Thoracic aorta (tissue), 2 donors: ENCODE measurements at places on chromosomes 11 and 22.

DNA sequence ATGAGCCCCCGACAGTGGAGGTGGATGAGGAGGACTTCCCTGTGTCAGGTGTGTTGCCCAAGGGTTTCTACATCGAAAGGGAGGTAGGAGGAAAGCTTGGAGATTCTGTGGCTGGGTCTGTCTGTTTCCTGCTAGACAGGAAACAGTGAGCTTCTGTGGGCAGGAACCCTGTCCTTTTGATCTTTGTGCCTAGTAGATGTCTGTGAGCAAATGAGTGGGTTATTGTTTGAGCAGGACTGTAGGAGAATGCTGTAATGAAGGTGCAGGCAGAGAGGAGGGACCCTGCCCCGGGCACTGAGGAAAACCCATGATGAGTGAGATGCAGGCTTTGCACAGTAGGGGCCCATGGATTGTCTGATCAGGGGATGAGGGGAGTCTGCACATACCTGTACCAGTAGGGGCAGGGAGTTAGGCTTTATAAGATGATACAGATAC lies 14.0 kb downstream of the USP35 start:
- H3K36me3 ChIP-seq: peaks cover 37% of the 10 kb centered on the region
- H3K27ac ChIP-seq: no peak overlapping the region
- DNase-seq: no peak
- no peak overlapping the region for H3K4me3 ChIP-seq

- no peaks in the 10 kb centered on the region for H3K27me3 ChIP-seq
- no peak for DNase-seq
- H3K36me3 ChIP-seq: peaks cover 67% of the 10 kb centered on the region
- H3K4me1 ChIP-seq: peaks cover 82% of the 10 kb centered on the region
These were observed 11.5 kb downstream of the TNKS1BP1 start for GRCh38 chr11:57313071-57313787.

GRCh38 chr11:122737951-122738693 lies 82.6 kb downstream of the UBASH3B start:
- DNase-seq: no peak
- no peak overlapping the region for H3K27ac ChIP-seq
- no peaks in the 10 kb centered on the region for H3K36me3 ChIP-seq
- no peaks in the 10 kb centered on the region for H3K27me3 ChIP-seq

DNA sequence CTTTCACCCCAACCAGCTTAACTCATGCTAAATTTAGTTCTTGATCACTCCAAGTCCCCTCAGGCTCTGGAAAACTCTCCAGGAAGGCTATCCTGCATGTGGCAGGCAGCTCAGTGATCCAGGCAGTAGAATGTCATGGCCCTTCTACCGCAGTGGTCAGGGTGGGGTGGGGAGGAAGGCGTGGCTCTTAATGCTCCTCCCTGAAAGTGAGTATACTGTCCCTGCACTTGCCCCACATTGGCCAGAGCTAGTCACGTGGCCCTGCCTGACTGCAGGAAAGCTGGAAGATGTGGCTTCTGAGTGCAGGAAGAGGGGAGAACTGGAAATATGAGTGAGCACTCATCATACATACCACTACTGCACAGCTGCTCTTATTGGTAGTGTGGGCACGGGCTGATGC lies 102.1 kb downstream of the GRAMD1B start:
- H3K4me3 ChIP-seq: no peak overlapping the region
- no peaks in the 10 kb centered on the region for H3K36me3 ChIP-seq

DNA sequence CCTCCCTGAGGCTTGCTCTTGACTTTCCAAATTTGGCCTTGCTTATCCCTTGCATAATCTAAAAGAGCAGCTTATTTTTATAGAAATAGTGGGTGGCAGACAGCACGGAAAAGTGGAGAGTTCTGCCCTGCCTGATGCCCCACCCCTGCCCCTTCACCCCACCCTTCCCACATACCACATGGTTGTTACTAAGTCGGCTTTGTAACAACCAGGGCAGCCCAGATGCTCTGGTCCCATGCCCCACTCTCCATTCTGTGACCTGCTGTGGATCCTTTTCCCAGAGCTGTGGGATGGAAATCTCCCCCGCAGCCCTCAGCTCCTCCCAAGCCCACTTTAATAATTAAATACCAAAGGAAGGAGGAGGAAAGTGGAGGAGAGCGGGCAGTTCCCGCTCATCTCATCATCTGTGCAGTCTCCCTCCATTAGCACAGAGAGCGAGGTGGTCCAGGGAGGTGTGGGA lies 10.9 kb downstream of the MRGPRF start:
- peak overlapping the region; percentile 93 for H3K27ac ChIP-seq
- peaks cover 44% of the 10 kb centered on the region for H3K36me3 ChIP-seq
- no peak for DNase-seq
- peaks cover 40% of the 10 kb centered on the region for H3K4me1 ChIP-seq

- no peak overlapping the region for H3K27ac ChIP-seq
- no peak for DNase-seq
- H3K4me1 ChIP-seq: no peaks in the 10 kb centered on the region
- no peaks in the 10 kb centered on the region for H3K36me3 ChIP-seq
- H3K4me3 ChIP-seq: no peak overlapping the region
These were observed 21.4 kb upstream of the RCN1 start for GRCh38 chr11:32069361-32070058.

DNA sequence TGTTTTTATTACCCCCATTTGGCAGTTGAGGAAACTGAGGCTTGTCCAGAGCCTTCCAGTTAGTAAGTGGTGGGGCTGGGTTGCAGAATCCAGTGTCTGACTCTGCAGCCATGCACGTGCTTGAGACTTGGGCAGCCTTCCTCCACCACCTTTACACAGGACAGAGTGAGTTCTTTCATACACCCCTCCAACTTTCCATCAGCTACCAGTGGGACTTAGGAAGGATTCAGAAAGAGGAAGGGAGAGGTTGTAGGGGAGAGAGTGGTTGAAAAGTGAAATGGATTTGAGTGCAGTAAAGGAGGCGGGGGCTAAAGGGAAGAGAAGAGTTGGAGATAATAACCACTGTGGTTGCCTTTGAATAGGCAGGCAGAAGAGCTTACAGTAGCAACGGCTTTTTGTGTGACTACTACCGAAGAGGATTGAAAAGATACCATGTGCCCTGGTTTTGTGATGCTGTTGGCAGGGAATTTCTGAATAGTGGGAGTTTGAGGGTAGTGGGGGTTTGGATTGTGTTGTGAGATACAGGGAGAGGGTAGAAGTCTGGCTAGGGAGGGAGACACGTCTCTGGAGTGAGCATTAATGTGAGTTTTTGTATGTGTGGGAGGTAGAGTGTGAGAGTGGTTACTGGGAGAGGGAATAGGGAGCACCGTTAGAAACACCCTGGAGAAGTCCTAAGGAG lies 1.7 kb downstream of the UVRAG start:
- no peaks in the 10 kb centered on the region for H3K27me3 ChIP-seq
- DNase-seq: no peak
- no peak overlapping the region for H3K27ac ChIP-seq
- H3K4me3 ChIP-seq: peak overlapping the region; percentile 97

GRCh38 chr11:79440571-79441460 lies at the start of gene TENM4:
TSS of gene TENM4 (minus strand) at chr11:79441030. CDS start at chr11:79069944, 371,086 bp downstream.
- peak; percentile 39 for DNase-seq
- H3K4me3 ChIP-seq: peak within 1 kb of the TSS; percentile 89
- H3K27ac ChIP-seq: peak within 1 kb of the TSS; percentile 88
- H3K27me3 ChIP-seq: no peaks in the 10 kb centered on the region

DNA sequence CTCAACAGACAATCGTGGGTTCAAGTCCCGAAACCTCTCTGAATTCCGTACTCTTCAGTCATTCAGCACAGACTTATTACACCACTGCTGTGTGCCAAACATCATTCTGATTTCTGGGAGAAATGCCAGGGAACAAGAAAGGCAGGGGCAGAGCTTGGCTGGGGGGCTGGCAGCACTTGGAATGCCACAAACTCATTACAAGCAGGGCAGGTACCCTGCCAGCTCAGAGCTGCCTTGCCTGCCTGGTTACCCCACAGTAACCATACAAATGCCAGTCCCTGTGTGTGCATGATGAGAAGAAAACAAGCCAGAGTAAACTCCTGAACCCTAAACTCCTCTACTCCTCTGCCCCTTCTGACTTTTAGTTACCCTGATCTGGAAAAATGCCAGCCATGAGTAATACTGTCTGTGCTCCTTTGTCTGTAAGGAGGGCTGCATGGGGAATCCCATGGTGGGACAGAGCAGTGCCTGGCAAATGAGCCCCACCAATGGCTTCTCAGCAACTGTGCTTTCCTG lies 6.9 kb upstream of the RAD9A start:
- no peaks in the 10 kb centered on the region for H3K27me3 ChIP-seq
- H3K27ac ChIP-seq: no peak overlapping the region
- no peaks in the 10 kb centered on the region for H3K36me3 ChIP-seq
- H3K4me1 ChIP-seq: peaks cover 15% of the 10 kb centered on the region
- H3K4me3 ChIP-seq: no peak overlapping the region
- DNase-seq: no peak

GRCh38 chr11:131599285-131599684 lies 228.9 kb downstream of the NTM start:
- no peak overlapping the region for H3K4me3 ChIP-seq
- no peaks in the 10 kb centered on the region for H3K4me1 ChIP-seq
- H3K27ac ChIP-seq: no peak overlapping the region
- no peaks in the 10 kb centered on the region for H3K27me3 ChIP-seq
- no peaks in the 10 kb centered on the region for H3K36me3 ChIP-seq

GRCh38 chr11:117830674-117831351 lies 6.3 kb upstream of the FXYD2 start:
- no peak overlapping the region for H3K27ac ChIP-seq
- H3K27me3 ChIP-seq: no peaks in the 10 kb centered on the region
- no peak overlapping the region for H3K4me3 ChIP-seq
- no peaks in the 10 kb centered on the region for H3K4me1 ChIP-seq

DNA sequence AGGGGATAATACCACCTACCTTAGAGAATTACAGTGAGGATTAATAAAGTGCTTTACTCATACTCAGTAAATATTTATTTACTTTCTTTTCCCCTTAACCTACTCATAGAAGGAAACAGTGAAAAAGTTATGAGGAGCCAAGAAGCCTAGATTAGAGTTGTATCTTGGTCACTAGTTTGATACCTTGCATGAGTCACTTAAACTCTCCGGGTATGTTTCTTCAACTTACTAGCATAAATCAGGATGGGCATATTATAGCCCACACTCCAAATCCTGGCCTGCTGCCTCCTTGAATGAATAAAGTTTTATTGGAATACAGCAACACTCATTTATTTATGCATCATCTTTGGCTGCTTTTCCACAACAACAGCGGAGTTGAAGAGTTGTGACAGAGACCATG lies 8.2 kb downstream of the FBXO3 start:
- no peak for DNase-seq
- H3K27ac ChIP-seq: no peak overlapping the region
- no peaks in the 10 kb centered on the region for H3K27me3 ChIP-seq
- no peak overlapping the region for H3K4me3 ChIP-seq
- H3K4me1 ChIP-seq: no peaks in the 10 kb centered on the region
